ENCODE measurements at places on chromosomes 3 and 15.

GRCh38 chr3:37558580-37558979, 303.1 kb upstream of the CTDSPL start:
- DNase-seq, result no peak

DNA sequence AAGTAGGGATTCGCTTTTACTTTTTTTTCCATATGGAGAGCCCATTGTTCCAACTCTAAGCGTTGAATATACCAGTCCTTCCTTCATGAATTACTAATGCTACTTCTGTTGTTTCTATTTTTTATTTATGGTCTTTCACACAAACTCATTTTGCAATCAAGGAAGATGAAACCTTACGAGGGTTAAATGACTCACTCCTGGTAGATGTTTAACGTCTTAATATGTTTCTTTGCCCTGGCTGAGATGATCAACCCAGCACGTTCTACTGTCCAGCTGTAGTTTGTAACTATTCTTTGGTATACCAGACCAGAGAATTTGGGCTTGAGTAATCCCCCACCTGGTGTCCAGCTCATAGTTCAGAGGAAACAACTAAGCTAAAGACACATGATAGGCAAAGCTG, 23.1 kb downstream of the CDCP1 start:
- DNase-seq, result no peak

GRCh38 chr3:13200946-13201345, 127.7 kb upstream of the IQSEC1 start:
- no peak for DNase-seq

GRCh38 chr3:170670504-170670903, 84.6 kb upstream of the SLC7A14 start:
- DNase-seq, result no peak

GRCh38 chr3:49415931-49416601, 3.8 kb downstream of the TCTA start:
- peak; percentile 82 for DNase-seq

- no peak for DNase-seq
These were observed 24.7 kb upstream of the SEMA3F start for GRCh38 chr3:50130436-50130835.

- DNase-seq, result peak; percentile 14
These were observed 278.0 kb downstream of the FOXP1 start for GRCh38 chr3:71305231-71306206.

DNA sequence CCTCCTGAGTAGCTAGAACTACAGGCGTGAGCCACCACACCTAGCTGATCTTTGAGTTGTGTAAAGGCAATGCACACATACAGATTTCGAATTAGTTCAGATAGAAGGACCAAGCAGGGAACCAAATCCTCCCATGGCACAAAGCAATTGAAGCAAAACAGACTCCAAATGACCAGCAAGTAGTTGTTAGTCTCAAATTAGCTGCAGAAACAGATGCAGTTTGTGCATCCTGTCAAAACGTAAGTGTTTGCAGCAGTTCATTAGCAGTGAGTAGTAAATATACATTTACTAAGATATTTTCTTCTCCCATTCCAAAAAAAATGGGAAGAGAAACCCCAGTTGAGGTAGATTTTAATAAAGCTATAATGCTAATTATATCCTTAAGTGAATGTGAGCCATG, 15.8 kb upstream of the FAM174B start:
- DNase-seq, result no peak

GRCh38 chr3:48347500-48347899, 14.0 kb upstream of the SPINK8 start:
- DNase-seq, result no peak

DNA sequence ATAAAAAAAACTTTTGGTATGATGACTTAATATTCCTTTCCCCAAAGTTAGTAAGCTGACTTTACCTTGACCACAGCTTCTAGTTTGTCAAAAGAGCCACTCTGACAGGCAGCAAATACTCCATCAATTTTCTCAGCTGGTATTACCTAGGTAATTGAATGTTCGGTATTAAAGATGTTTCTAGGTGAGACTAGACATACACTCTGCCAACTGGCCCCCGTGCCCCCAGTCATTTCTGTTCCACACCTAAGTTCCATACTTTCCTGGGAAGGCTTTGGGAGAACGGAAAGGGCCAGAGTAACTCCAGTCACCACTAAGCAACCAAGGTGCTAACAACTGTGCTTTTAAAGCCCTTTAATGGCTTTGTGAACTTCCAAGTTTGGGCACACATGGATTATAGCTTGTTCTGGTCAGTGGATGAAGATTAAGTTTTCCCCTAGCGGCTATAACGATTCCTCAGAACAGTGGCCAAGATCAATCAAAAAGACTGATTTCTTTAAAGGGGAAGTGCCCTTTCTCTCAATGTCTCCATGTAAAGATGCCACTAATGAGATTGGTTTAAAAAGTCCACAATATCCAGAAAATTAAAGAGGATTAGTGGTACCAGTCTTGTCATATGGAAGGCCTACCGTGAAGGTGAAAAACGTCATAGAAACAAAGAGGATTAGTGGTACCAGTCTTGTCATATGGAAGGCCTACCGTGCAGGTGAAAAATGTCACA, 7.0 kb downstream of the EIF4A2 start:
- DNase-seq, result peak; percentile 8

GRCh38 chr3:5053021-5053831, 68.9 kb upstream of the ARL8B start:
- DNase-seq, result no peak

GRCh38 chr3:71441217-71441924, 142.2 kb downstream of the FOXP1 start:
- no peak for DNase-seq

DNA sequence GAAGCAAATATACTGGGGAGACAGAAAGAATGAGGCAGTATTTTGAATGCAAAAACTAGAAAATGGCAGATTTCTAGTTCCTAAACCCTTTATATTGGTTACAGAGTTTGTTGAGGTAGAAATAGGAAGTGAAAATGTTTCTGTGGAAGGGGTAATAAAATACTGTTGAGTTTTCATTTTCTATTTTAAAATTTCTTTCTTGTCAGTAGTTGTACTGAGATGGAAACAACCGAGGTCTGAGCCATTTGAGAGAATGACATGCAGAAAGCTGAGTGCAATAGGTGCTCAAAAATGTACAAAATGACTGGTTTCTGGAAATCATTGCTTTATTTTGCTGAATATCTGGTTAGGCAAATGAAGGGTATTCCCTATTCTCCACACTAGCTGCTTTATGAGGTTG, 361.4 kb downstream of the CHL1 start:
- DNase-seq, result no peak

DNA sequence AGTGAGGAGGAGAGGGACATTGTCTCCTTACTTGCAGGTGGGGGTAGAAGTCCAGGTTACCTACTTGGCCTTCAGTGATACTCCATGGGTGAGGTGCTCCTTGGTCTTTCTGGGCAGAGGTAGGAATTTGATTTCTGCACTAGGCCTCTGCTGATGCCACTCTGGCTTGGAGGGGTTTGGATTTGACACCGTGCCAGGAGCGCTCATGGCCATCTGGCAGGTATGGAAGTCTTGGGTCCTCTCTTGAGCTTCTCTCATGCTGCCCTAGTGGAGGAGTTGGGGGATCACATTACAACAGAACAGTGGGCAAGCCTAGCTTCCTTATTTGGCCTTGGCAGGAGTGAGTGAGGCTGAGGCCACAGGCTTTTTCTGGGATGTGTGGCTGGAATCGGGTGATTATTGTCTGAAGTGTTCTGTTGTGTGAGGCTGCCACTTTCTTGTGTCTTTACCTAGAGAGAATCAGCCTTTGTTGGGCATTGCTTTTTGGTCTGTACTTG, 525.0 kb downstream of the GABRG3 start:
- DNase-seq, result no peak

DNA sequence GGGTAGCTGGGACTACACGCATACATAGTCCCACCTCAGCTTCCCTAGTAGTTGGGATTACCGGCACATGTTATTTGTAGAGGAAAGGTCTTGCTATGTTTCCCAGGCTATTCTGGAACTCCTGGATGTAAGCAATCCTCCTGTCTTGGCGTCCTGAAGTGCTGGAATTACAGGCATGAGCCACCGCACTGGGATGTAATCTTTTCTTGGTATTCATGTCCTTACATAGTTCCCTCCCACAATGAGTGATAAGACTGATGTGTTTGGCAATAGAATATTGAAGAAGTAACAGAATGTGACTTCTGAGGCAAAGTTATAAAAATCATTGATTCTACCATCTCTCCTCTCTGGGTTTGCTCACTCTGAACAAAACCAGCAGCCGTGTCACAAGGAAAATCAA, 22.7 kb upstream of the ALCAM start:
- DNase-seq, result no peak

GRCh38 chr3:72462595-72463011, 385.6 kb downstream of the SHQ1 start:
- no peak for DNase-seq

DNA sequence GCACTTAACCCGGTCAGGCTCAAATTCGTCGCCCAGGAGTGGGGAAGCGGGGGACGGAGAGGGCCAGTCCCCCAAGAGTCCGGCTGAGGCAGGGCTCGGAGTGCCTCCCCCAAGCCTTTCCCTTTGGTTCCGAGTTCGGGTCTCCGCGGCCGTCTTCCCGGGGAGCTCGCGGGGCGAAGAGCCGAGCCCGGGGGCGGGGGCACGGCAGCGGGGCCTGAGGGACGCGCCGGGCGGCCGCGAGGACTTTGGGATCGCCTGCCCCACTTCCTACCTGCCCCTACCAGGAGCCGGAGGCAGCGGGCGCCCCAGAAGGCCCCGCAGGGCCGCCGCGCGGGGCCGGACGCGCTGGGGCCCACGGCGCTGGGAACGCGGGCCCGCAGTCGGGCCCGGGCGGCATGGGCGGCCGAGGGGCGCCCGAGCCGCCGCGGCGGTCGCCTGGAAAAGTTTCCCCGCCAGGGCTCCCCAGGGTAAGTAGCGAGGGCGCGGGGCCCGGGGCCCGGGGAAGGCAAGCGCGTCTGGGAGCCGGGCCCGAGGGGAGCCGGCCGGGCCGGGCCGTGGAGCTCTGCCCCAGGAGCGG, 2.8 kb downstream of the FURIN start:
- peak; percentile 37 for DNase-seq

DNA sequence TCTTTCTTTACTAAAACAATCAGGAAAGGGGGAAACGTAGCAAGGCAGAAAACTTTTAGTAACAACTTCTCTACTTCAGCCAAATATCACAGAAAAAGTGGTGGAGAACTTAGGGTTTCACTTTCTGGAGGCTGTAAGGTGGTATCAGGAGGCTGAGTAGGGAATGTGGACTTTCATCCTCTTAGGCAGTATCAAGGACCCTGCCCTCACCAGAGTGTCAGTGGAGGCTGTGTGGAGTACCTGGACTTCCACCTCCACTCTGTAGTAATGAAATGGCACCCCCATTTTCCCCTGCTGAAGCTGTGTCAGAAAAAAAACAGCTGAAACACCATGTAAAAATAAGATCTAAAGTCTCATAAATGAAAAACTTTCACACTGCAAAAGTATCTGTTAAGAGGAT, 11.2 kb upstream of the HHLA2 start:
- no peak for DNase-seq

DNA sequence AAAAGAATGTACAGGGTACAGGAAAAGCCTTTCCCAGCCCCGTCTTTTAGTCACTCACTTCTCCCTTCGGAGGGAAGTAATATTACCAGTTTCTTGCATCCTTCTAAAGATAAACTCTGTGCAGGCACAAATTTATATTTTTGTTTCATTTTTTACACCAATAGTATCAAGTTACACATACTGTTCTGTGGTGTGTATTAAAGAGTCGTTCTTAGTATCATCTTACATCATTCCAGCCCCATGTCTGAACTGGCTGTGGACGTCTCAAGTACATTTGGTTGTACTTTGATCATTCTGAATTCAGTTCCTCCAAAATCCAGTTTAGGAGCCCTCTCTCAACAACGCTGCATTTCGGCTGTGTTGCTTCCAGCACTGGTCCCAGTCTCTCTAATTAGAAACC, 68.7 kb downstream of the LMLN start:
- DNase-seq, result no peak

DNA sequence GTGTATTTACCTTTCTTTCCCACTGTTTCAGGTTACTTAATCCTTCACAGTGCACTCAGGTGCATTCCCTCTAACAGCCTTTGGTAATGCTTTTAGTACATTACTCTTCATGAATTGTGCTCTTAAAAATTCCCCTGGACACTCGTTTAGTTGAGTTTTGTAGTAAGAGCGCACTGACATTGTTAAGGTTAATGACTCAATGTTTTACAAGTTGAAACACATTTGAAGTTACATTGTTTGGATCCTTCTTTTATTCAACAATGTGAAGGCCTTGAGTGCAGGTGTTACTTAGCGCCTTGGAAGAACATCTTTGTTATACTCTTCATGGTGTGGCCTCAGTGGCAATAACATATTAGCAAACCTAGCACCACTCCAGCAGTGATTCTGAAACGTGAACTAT, 739.6 kb downstream of the NAALADL2 start:
- DNase-seq, result no peak

GRCh38 chr3:105688821-105689220, 180.0 kb downstream of the CBLB start:
- DNase-seq, result no peak

- no peak for DNase-seq
These were observed 15.3 kb downstream of the HDAC11 start for GRCh38 chr3:13495351-13495813.

DNA sequence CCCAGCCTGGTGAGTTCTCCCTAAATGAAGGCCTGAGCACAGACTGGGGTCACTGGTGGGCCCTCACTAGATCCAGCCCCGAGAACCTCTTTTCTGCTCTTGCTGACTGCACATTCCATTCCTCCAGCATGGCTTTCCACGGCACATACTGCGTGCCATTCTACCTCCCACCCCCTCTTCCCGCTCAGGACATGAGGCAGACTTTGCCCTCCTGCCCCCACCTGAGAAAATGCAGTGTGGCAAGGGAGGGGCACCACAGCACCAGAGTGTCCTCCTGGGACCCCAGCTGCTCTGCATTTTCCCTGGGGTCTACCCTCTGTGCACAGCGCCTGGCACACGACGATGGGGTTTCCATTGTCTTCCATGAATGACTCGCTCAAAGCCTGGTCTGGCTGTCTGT, 6.1 kb upstream of the SLCO2A1 start:
- DNase-seq, result no peak

GRCh38 chr3:156071031-156071430, 49.3 kb upstream of the KCNAB1 start:
- DNase-seq, result no peak

GRCh38 chr15:55737373-55737772, 5.6 kb downstream of the PRTG start:
- DNase-seq, result no peak

DNA sequence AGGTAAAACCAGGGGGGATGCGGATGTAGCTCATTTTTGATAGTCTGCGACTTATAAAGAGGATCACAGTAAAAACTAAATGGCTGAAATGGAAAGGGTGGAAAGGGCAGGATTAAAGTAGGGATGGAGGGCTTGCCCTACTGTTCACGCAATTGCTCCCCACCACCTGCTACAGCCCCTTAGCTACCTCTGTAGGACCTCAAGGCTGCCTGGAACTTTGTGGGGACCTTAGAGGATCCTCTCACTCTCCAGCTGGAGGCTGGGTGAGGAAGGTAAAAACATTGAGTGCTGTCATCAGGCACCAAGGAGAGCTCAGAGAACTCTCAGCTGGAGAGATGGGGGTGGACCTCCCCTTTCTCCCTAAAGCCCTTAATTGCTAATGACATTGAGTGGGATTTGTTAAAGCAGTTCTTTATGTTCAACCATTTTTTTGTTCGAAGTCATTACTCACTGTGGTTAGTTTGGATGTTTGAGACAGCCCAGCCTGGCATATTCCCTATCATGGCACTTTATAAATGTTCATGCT, 213.0 kb downstream of the CLSTN2 start:
- no peak for DNase-seq

Measured in CD4-positive, alpha-beta memory T cell (primary cell).